ENCODE measurements at places on chromosomes 1 and 21.

DNA sequence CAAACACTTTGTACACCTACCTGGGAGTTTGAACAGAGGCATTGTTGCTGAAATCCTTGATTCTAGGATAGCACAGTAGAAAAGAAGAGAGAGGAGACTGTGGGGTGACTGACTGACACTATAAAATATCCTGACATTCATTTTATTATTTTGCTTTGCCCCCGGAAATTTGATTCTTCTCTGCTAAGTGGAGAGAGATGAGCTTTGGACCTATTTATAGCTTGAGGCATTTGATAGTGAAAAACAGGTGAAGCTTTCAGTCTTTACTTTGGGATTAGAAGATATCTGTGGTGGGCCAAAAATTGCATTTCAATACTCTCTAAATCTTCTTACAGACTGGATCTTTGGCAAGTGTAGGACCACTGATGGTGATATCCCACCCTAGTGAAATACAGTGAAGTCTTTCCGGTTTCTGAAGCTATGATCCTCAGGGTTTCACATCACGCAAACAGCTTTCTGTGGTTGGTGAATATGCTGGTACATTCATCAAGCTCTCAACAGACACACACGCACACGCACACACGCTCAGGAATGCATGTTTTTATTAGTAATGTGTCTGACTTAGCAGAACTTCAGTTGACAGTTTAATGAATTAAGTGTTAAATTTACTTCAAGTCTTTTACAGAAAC is at the start of gene AMPD1:
Gene AMPD1, minus strand, starts transcription at position 117 of the 629 bp plus-strand sequence. Its CDS starts 75 bp downstream, at position 42.
- DNase-seq = no peak

DNA sequence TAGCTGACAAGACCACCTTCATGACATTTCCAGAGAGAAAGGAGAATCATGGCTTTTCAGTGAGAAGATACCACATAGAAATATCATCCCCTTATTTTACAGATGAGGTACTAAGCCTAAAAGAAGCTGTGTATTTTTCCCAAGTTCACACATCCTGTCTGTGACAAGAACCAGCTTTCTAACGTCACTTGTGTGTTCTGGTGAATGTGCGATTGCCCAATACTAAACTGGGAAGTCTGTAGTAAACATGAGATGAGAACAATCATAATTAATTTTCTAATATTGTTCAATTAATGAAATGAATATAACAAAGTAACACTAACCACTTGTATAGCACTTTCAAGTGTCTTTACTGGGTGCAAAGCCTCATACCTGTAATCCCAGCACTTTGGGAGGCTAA is 46.0 kb downstream of the PTGER3 start:
- DNase-seq = no peak

DNA sequence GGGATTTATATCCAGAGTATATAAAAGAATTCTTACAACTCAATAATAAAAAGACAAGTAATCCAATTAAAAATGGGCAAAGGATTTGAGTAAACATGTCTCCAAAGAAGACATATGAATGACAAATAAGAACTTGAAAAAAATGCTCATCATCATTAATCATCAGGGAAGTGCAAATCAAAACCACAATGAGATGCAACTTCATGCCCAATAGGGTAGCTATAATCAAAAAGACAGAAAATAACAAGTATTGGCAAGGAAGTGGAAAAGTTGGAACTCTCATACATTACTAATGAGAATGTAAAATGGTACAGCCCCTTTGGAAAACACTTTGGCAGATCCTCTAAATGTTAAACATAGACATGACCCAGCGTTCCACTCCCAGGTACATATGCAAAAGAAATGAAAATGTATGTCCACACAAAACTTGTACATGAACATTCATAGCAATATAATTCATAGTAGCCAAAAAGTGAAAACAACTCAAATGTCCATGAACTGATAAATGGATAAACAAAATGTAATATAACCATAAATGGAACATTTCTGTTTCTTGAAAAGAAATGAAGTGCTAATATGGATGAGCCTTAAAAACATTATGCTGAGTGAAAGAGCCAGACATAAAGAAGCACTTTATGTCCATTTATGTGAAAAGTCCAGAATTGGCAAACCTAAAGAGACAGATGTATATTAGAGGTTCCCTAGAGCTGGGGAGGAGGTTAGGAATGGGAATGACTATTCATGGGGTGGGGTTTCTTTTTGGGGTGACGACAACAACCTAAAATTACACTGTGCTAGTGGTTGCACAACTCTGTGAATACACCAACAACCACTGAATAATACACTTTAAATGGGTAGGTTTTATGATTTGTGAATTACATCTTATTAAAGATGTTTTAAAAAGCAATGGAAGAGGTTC is 259.7 kb downstream of the RHOU start:
- DNase-seq = no peak

DNA sequence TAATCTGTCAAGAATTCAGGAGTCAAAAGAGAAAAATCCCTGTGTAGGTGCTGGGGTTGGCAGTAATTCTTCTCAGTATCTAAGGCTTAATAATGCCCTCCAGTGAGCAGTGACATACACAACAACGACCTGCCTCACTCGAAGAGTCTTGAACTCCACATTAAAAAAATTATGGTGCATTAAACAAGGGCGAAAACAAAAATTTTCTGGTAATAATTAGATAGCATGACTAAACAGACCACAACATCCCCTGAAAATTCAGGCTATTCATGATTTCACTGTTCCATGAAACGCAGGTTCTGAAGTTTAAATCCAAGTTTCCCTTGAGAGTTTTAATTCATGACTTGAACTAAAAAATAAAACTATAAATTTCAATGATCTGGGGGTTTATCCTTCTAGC is 5.1 kb downstream of the SRSF4 start:
- no peak for DNase-seq

DNA sequence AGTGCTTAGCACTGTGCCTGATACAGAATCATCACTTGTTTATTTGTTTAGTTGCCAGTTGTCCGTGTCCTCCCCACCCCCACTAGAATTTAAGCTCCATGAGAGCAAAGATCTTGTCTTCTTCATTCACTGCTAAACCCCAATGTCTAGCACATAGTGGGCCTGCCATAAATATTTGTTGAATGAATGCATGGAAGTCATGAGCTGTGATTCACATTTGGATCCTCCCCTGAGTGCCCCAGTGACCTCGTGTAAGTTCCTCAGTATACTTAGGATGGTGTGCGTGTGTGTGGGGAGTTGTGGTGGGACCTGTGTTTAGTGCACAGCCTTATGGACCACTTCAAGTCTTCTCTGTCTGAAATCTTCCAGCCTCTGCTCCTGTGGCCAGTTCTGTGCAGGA is 23.1 kb downstream of the IER5 start:
- no peak for DNase-seq

- DNase-seq = no peak
These were observed 51.7 kb downstream of the PRKCZ start for GRCh38 chr1:2101946-2102345.

DNA sequence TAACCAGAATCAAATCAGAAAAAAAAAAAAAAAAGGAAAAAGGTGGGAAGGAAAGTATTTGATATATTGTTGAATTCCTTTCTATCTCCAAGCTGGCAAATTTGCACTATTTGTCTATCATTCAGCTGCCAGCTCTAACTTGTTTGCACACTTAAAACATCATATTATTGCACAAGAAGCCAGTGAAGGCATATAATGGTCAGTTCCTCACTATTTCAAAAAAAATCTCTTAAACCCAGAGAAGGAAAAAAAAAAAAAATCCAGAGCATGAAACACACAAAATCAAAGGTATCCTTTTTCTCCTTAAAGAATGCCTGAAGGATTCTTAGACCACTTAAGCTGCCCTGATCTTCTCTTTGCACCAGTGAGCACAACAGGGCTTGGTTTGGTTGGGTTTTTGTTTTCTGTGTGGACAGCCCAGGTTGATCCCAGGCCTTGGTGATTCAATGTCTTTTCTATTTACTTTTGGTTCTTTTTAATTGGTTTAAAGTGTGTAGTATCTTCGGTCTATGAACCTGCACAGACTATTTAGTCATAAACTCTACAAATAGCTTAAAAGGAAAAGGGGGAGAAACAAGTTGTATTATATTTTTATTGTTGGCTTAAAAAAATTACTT is 40.2 kb downstream of the DUSP10 start:
- no peak for DNase-seq

- no peak for DNase-seq
These were observed 61.2 kb downstream of the NRIP1 start for GRCh38 chr21:15003463-15004135.

GRCh38 chr1:2314273-2314802 is 77.0 kb downstream of the MORN1 start:
- no peak for DNase-seq

DNA sequence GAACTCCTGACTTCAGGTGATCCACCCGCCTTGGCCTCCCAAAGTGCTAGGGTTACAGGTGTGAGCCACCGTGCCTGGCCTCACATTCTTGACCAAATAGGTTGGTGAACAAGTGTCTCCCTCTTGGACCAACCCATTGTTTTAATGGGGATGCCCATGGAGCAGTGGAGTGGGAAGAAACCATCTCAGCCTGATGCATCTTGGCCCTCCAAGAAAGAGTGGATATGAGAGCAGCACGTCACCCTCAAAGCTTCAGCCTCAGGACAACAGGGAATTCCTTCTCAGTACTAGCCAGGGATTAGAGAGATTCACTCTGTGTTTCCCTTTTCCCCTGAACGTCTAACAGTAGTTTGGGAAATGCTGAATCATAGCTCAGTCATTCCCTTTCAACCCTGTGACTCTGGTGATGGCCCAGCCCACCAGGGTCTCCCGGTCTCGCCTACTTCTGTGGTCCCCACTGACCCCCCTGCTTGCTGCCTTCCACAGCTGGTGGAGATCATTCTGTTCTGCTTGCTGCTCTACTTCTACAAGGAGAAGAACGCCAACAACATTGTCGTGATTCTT is 37.4 kb downstream of the NIPAL3 start:
- no peak for DNase-seq

- no peak for DNase-seq
These were observed 2.0 kb downstream of the QSOX1 start for GRCh38 chr1:180156631-180157091.

DNA sequence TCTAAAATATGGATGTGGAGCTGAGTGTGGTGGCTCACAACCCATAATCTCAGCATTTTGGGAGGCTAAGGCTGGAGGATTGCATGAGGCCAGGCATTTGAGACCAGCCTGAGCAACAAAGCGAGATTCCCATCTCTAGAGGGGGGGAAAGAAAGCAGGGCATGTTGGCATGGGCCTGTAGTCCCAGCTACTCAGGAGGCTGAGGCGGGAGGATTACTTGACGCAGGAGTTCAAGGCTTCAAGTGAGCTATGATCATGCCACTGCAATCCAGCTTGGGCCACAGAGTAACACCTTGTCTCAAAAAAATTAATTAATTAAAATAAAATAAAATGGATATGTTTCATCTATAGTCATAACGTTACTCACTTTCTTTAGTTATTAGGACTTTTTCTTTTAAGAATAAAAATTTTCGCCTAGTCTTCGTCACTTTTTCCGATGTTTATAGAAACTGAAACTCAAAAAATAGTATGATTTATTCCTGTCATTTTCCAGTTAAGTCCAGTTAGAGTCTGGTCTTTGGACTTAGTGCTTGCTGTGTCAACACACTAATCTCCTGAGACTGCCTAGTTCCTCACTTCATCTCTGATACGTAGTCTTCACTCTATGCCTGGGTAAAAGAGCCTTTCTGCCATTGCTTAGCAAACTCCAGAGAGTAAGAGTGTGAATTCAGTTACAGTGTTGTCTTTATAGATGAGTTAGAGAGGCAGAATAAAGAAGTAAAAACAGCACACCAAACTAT is 28.0 kb downstream of the IARS2 start:
- no peak for DNase-seq

GRCh38 chr21:42145569-42146272 is 73.2 kb upstream of the ABCG1 start:
- DNase-seq = peak; percentile 24

GRCh38 chr1:211495584-211495983 is 3.6 kb upstream of the RD3 start:
- DNase-seq = no peak

- DNase-seq = no peak
These were observed 2.5 kb downstream of the INKA2 start for GRCh38 chr1:111736548-111737215.

DNA sequence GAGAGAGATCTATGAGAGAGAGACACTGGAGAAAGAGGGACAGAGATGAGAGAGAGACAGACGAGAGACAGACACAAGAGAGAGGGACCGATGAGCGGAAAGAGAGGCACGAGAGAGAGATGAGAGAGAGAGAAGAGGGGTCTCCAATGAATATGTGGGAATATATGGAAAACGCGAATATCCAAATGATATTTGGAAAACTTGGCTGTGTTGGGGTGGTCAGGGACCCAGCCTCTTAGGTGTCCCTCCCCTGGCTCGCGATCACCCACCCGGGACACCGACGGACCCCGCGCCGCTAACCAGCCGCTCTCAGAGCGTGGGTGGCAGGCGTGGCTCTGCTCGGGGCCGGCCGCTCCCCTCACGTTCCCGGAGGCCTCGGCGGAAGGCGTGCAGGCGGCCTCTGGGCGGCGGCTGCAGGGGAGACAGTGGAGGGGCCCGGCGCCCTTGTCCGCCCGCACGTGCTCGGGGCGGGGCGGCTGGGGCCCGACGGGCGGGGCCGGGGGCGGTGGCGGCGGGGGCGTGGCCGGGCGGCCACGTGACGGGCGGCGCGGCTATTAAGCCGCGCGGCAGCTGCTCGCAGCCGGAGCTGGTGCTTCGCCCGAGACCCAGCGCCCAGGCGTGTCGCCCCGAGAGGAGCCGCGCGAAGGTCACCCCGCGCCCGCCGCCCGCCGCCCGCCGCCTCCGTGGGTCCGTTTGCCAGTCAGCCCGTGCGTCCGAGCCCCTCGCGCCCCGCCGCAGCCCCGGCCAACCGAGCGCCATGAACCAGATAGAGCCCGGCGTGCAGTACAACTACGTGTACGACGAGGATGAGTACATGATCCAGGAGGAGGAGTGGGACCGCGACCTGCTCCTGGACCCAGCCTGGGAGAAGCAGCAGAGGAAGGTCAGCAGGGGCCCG is at the start of gene ACTN2:
Gene ACTN2, plus strand, starts transcription at position 583 of the 898 bp plus-strand sequence. Its CDS starts 175 bp downstream, at position 758.
- no peak for DNase-seq

DNA sequence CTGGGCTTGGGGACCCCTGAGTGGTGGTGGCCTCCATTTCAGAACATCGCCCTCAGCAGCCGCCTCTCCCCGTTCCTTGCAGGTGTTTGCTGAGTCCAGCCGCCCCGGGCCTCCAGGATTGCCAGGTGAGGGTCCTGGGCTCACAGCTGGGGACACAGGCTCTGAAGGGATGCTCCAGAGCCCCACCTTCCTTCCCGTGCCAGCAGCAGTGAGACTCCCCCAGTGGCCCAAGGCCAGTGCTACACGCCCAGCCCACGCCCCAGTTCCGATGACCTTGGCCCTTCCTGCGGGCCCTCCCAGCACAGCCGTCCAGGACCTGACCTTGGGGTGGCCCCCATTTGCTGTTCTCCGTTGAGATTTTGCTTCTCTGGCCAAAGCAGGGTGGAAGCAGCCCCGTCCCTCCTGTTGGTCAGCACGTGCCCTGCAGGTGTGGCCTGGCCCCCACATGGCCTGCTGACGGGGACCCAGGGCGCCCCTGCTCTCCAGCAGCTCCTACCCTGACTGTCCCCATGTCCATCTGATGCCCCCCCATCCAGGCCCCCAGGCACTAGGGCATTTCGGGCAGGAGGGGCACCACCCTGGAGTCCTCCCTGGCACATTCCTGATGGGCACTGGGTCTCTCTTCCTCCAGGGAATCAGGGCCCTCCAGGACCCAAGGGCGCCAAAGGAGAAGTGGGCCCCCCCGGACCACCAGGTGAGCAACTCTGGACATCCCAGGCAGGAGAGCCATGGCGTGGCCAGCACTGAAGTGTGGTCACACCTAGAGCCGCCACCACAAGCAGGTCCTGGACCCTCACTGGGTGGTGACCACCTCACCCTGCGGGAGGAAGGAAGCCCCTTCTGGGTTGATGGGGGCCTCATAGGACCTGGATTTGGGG is 45.0 kb downstream of the SLC19A1 start:
- DNase-seq = no peak
